ENCODE measurements at places on chromosomes 1 and 21.

- DNase-seq = no peak
These were observed 22.3 kb downstream of the RNPC3 start for GRCh38 chr1:103547840-103548239.

DNA sequence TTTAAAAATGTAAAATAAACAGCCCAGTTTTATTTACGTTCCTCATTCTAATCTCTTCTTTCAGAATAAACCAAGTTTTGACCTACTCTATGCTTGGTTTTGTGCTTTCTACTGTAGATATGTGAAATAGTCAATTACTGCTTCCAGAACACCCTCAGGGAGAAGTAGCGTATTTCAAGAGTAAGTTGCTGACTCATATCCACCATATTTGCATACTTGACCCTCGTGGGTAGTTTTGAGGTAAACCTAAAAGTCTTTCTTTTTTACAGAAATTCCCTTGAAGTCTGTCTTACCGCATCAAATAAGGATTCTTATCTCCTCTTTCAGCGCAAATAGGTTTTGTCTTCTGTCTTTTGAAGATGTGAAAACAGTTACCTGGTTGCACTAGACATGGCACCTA, 1.4 kb upstream of the OR2L3 start:
- DNase-seq = no peak

GRCh38 chr1:45177452-45177851, 29.0 kb downstream of the ZSWIM5 start:
- DNase-seq = peak; percentile 25

- DNase-seq = peak; percentile 64
These were observed 19.2 kb upstream of the EVA1B start for GRCh38 chr1:36342426-36343185.

DNA sequence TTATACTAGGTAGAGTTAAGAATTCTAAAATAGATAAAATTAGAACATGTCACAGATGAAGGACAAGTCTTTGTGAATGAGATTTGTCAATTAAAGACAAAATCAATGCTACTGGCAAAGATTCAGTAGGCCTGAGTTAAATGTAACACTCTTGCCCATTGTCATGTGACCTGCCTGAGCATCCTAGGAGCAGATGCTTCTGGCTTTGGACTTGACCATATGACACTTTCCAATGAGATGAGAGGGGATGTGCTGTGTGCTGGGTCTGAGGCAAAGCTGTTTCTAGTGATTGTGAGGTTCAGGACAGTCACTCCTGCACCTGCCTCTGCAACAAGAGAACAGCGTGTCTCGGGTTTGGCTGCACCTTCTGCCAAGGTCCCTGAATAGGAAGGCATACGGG, 144.9 kb downstream of the HIVEP3 start:
- no peak for DNase-seq

GRCh38 chr1:4596486-4596885, 57.9 kb upstream of the AJAP1 start:
- no peak for DNase-seq

DNA sequence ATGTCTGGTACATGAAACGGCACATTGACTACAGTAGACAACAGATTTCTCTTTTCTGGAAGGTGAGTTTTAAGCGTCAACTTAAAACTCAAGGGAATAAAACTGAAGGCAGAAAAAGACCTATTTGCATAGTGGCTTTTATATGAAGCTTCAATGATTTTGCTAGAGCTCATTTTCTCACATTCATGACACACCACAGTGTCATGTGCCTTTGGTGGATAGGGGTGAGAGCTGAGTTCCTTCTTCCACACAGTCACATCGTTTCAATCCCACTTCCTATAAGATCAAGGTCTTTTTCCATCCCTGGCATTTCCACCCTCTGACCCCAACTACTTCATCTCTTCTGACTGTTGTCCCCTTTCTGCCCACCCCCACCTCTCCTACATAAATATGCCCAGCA, 31.0 kb downstream of the IL12RB2 start:
- no peak for DNase-seq

DNA sequence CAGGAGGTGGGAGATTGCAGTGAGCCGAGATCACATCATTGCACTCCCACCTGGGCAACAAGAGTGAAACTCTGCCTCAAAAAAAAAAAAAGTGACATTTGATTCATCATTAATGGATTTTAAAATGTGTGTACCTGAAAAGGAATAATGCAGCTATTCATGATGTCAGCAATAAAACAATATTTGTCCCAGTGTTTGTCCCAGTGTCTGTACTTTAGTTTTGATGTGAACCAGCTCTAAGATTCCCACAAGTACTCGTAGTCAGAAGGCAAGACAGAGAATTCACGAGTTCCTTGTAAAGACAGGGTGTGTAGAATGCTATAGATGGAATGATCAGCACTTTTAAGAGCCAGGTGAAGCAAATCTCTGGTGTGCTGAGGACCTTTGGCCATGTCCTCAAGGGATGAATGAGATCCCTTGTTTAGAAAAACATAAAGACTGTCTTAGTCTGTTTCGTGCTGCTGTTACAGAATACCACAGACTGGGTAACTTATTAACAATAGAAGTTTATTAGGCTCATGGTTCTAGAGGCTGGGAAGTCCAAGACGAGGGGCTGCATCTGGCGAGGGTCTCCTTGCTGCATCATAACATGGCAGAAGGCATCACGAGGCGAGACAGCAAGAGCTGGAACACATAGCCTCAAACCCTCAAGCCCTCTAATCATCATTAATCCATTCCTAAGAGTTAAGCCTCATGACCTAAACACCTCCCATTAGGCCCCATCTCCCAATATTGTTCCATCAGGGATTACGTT, 12.0 kb upstream of the TMPRSS2 start:
- DNase-seq = no peak

All from adipocyte (in vitro differentiated cells).